Pulmonary artery endothelial cell (primary cell): ENCODE measurements at places on chromosomes 5 and 9. TPM values are rescaled to one million over a fixed set of nuclear protein-coding genes. Genes with fewer than 3 reads are reported as not detected.

DNA sequence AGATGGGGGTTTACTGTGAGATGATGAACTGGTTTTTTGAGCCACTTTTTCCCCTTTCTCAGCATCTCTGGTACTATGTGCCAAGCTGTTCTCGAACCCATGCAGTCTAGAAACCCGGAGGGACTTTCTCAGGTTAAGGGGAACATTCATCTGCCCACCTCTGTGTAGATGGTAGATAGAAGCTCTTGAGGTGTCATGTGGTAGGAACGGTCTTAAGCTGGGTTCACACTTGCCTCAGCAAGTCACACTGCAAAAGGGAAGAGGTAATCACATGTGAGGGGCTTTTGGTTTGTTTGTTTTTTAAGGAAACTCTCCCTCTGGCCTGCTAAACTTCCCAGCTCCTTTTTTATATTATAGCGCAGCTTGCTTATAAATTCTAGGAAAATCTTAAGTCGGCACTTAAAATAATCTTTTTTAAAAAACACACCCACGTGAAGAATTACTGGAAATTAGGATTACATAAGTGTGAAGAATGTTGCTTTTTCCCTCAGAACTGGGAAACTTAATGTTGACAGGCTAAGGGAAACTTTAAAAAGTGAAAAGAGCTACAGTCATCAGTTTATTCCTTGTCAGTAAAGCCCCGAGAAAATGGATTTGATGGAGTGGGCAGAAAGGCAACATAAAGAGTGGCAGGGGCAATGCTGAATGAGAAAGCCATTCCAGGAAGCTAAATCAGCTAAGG is 430.3 kb downstream of the ARHGEF28 start:
- DNase-seq = no peak

- DNase-seq = no peak
These were observed 173.7 kb downstream of the CARTPT start for GRCh38 chr5:71892641-71893365.

- peak; percentile 8 for DNase-seq
These were observed 24.9 kb downstream of the MELK start for GRCh38 chr9:36597412-36598178.

The ARL10 gene
- total RNA-seq = 6.7 and 9.2 TPM in 2 replicates

DNA sequence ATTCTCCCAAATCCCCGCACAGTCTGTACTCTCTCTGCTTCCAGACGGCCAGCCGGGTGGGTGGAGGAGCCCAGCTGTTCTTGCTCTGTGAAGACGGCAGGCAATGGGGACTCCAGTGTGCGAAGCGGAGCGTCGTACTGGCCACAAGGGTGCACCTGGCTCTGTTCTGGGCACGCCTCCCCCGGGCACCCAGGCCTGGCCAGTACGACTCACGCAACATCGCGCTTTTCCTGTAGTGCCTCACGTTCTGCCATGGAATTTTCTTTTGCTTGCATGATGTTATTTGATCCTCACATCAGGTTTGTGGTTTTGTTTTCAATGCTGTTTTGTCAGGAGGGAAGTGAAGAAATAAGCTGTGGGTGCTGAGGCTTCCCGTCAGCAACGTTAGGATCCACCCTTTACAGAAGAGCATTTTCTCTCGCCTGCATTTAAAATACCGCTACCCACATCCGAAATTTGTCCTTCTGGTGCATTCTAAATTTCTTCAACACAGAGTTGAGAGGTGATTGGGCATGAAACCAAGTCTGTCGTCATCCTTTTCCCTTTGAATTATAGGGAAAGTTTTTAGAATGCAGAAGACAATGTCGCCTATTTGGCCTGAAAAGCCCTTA is 311.7 kb downstream of the TRIM36 start:
- DNase-seq = no peak

GRCh38 chr9:93828331-93829097 is 126.6 kb downstream of the BARX1 start:
- no peak for DNase-seq

GRCh38 chr5:134530301-134531077 is 5.0 kb downstream of the JADE2 start:
- DNase-seq = no peak

GRCh38 chr9:114559830-114560513 is 27.6 kb upstream of the ATP6V1G1 start:
- DNase-seq = no peak

The PCDHGA10 gene
- 3.1 and 4.0 TPM in 2 replicates for total RNA-seq

The GNA14 gene
- 3.2 and 12.6 TPM in 2 replicates for total RNA-seq

The MAT2B gene
- 97.7 and 156 TPM in 2 replicates for total RNA-seq
